Right lung (tissue), 10 donors: ENCODE measurements at places on chromosomes 2 and 18.
A peak's percentile ranks its signal among the peaks of the same experiment; 100 is the strongest.

- peak; percentile 20 for DNase-seq
Observed at GRCh38 chr2:23760736-23761135, 166.2 kb downstream of the ATAD2B start.

- no peak for DNase-seq
Observed at GRCh38 chr2:216117561-216118340, 8.6 kb downstream of the XRCC5 start.

DNA sequence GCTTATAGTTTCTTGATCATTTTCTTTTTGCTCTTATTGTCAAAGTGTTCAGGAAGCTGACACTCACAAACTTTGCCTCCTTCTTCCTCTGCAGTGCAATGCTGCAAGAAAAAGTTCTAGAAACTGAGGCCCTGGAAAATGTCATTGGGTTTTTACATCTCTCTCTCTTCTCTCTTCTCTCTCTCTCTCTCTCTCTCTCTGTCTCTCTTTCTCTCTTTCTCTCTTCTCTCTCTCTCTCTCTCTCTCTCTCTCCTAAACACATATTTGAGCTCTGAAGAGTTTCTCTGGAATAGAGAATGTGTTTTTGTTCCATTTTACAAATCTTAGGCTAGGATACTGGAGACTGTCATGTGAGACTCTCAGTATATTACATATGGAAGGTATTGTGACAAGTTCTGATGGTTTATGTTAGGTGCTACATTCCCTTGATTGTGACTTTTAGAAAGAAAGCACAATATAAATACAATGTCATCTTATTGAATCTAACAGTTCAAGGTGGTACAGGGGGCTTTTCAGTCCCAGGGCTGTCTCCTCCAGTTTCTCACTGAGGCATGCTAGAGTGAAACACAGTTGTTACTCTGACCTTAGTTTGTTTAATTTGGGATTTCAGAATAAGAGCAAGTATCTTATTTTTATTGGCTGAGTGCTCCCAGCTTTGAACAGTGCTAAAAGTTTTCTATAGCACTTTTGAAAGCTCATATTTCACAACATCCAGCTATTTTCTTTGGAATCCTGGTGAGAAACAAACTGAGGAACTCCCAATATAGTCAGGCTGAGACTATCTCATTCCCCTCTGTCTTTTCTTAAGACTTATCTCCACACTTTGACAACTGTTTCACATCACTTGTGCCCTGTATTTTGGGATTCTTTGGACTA lies 41.4 kb upstream of the EHBP1 start:
- no peak for DNase-seq

- DNase-seq: peak; percentile 61
Observed at GRCh38 chr18:9101730-9102507, 580 bp upstream of the NDUFV2 start.
